ENCODE measurements at places on chromosomes 12 and 14. TPM values are rescaled to one million over a fixed set of nuclear protein-coding genes. Genes with fewer than 3 reads are reported as not detected.

- no peaks in the 10 kb centered on the region for H3K36me3 ChIP-seq
- H3K27me3 ChIP-seq: no peaks in the 10 kb centered on the region
Measured at GRCh38 chr14:69370061-69370460, 28.0 kb downstream of the ERH start.

- no peaks in the 10 kb centered on the region for H3K4me1 ChIP-seq
- no peak overlapping the region for H3K4me3 ChIP-seq
- H3K36me3 ChIP-seq: no peaks in the 10 kb centered on the region
- no peaks in the 10 kb centered on the region for H3K27me3 ChIP-seq
- DNase-seq: no peak
- no peak overlapping the region for H3K27ac ChIP-seq
Measured at GRCh38 chr12:107478881-107479280, 206.7 kb upstream of the PWP1 start.

DNA sequence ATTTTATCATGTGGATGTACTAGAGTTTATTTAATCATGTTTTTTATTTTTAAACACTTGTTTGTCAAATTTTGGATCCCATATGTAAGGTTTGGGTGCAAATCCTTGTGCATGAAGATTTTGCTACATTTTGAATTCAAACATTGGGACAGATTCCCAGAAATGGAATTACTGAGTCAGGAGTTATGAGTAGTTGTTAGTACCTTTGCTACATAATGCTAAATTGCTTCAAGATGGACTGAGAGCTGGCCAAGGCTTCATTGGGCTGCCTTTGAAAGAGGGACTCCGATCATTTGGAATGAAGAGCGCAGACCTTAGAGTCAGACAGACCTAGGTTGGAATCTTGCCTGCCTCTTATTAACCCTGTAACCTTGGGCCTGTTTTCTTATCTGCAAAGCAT, 154.9 kb upstream of the PWP1 start:
- H3K4me3 ChIP-seq: no peak overlapping the region
- no peaks in the 10 kb centered on the region for H3K36me3 ChIP-seq
- no peak overlapping the region for H3K27ac ChIP-seq

- no peaks in the 10 kb centered on the region for H3K4me1 ChIP-seq
- H3K27ac ChIP-seq: no peak overlapping the region
- H3K36me3 ChIP-seq: no peaks in the 10 kb centered on the region
- no peak overlapping the region for H3K4me3 ChIP-seq
- H3K27me3 ChIP-seq: peaks cover 5% of the 10 kb centered on the region
Measured at GRCh38 chr14:90194706-90195105, 61.6 kb upstream of the PSMC1 start.

DNA sequence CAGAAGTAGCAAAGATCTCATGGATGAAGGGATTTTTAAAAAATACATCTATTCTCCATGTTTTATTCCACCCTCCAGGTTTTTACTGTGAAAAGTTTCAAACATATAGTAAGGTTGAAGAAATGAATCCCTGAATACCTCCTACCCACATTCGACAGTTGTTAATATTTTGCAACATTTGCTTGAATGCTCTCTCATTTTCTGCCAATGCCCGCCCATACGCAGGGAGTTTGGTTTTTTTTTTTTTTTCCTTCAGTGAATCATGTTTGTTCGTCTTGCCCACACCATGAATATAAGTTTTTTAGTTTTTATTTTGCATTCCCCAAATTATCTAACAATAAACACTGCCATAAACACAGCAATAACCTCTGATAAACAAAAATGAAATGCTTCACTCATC, 82.9 kb downstream of the MAP1LC3B2 start:
- H3K27me3 ChIP-seq: no peaks in the 10 kb centered on the region
- no peaks in the 10 kb centered on the region for H3K4me1 ChIP-seq

GRCh38 chr12:31813305-31813704, 84.5 kb upstream of the AMN1 start:
- no peak for DNase-seq
- H3K4me1 ChIP-seq: no peaks in the 10 kb centered on the region
- no peaks in the 10 kb centered on the region for H3K36me3 ChIP-seq
- no peak overlapping the region for H3K4me3 ChIP-seq
- H3K27ac ChIP-seq: no peak overlapping the region

DNA sequence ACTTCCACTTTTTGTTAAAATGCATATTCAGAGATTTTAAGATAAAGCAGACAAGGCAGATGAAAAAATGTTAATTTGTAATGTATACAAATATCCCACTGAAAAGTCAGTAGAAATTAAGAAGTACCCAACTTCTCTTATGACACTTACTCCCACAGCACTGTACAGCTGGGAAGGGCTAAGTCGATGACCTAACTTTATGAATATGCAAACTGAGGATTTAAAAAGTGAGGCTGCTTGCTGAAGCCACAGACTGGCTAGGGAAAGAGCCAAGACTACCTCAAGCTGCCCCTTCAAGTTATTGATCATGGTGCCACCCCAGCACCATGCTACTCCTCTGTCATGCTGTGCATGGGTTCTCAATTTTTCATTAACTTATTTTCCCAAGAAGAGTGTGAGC, 17.0 kb downstream of the PPM1H start:
- no peak for DNase-seq
- H3K27ac ChIP-seq: no peak overlapping the region
- no peak overlapping the region for H3K4me3 ChIP-seq
- no peaks in the 10 kb centered on the region for H3K36me3 ChIP-seq

DNA sequence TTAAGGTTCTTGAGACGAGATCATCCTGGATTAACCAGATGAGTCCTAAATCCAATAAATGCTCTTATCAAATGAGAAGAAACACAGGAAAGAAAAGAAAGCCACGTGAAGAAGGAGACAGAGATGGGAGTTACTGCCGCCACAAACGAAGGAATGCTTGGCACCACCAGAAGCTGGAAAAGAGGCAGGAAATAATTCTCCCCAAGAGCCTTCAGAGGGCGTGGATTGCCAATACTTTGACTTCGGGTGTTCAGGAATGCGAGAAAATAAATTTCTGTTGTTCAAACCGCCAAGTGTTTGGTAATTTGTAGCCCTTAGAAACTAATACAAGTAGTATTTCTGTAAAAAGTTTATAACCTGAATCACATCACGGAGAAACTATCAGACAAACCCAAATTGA, 31.3 kb downstream of the ABCD2 start:
- no peak for DNase-seq
- H3K27me3 ChIP-seq: no peaks in the 10 kb centered on the region
- H3K4me3 ChIP-seq: no peak overlapping the region
- H3K4me1 ChIP-seq: no peaks in the 10 kb centered on the region
- no peak overlapping the region for H3K27ac ChIP-seq

GRCh38 chr12:114045349-114045748, 79.2 kb upstream of the RBM19 start:
- no peak overlapping the region for H3K4me3 ChIP-seq
- no peaks in the 10 kb centered on the region for H3K27me3 ChIP-seq
- no peak for DNase-seq

GRCh38 chr12:41530441-41530840, 342.3 kb downstream of the PDZRN4 start:
- H3K4me3 ChIP-seq: no peak overlapping the region
- H3K36me3 ChIP-seq: no peaks in the 10 kb centered on the region
- H3K27me3 ChIP-seq: no peaks in the 10 kb centered on the region
- no peaks in the 10 kb centered on the region for H3K4me1 ChIP-seq
- H3K27ac ChIP-seq: no peak overlapping the region
- DNase-seq: no peak

- peak overlapping the region; percentile 82 for H3K27ac ChIP-seq
- peaks cover 3% of the 10 kb centered on the region for H3K4me1 ChIP-seq
- no peaks in the 10 kb centered on the region for H3K36me3 ChIP-seq
- DNase-seq: peak; percentile 56
- H3K4me3 ChIP-seq: peak overlapping the region; percentile 19
- no peaks in the 10 kb centered on the region for H3K27me3 ChIP-seq
Measured at GRCh38 chr12:49232940-49233841, 31.7 kb upstream of the TUBA1C start.

DNA sequence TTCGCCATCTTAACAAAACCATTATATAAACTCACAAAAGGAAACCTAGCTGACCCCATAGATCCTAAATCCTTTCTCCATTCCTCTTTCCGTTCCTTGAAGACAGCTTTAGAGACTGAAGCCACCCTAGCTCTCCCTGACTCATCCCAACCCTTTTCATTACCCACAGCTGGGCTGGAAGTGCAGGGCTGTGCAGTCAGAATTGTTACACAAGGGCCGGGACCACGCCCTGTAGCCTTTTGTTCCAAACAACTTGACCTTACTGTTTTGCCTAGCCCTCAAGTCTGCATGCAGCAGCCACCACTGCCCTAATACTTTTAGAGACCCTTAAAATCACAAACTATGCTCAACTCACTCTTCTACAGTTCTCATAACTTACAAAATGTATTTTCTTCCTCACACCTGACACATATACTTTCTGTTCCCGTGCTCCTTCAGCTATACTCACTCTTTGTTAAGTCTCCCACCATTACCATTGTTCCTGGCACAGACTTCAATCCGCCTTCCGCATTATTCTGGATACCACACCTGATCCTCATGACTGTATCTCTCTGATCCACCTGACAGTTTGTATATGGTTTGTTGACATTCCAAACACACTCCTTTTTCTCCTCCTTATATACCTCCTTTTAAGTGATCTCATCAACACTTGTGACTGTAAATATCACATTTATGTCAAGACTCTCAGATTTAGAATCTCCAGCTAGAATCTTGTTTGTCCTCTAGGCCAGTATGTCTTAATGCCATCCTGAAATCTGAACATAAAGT, 208.7 kb downstream of the KITLG start:
- DNase-seq: peak; percentile 31
- H3K36me3 ChIP-seq: no peaks in the 10 kb centered on the region
- H3K27ac ChIP-seq: no peak overlapping the region
- H3K27me3 ChIP-seq: no peaks in the 10 kb centered on the region
- H3K4me3 ChIP-seq: no peak overlapping the region

DNA sequence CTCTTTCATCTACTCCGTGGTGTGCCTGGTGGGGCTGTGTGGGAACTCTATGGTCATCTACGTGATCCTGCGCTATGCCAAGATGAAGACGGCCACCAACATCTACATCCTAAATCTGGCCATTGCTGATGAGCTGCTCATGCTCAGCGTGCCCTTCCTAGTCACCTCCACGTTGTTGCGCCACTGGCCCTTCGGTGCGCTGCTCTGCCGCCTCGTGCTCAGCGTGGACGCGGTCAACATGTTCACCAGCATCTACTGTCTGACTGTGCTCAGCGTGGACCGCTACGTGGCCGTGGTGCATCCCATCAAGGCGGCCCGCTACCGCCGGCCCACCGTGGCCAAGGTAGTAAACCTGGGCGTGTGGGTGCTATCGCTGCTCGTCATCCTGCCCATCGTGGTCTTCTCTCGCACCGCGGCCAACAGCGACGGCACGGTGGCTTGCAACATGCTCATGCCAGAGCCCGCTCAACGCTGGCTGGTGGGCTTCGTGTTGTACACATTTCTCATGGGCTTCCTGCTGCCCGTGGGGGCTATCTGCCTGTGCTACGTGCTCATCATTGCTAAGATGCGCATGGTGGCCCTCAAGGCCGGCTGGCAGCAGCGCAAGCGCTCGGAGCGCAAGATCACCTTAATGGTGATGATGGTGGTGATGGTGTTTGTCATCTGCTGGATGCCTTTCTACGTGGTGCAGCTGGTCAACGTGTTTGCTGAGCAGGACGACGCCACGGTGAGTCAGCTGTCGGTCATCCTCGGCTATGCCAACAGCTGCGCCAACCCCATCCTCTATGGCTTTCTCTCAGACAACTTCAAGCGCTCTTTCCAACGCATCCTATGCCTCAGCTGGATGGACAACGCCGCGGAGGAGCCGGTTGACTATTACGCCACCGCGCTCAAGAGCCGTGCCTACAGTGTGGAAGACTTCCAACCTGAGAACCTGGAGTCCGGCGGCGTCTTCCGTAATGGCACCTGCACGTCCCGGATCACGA, 2.2 kb downstream of the SSTR1 start:
- H3K27ac ChIP-seq: no peak overlapping the region
- H3K4me3 ChIP-seq: peak overlapping the region; percentile 62
- peaks cover 18% of the 10 kb centered on the region for H3K27me3 ChIP-seq

- no peaks in the 10 kb centered on the region for H3K36me3 ChIP-seq
- H3K4me1 ChIP-seq: no peaks in the 10 kb centered on the region
- no peak overlapping the region for H3K27ac ChIP-seq
- no peaks in the 10 kb centered on the region for H3K27me3 ChIP-seq
Measured at GRCh38 chr12:100445081-100445481, 28.6 kb upstream of the NR1H4 start.

DNA sequence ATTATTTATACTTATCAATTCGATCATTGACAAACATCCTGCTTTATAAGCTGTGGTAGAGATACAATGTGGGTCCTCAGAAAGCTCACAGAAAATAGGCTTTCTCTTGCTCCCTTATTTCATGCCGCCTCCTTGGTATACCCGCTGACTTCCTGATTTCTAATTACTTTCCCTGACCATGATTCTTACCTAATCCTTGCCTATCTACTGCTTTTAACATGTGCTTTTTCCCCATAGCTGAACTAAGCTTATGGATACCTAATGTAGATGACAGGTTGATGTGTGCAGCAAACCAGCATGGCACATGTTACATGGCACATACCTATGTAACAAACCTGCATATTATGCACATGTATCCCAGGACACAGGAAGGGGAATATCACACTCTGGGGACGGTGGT, 65.1 kb downstream of the ITPR2 start:
- H3K4me3 ChIP-seq: no peak overlapping the region
- H3K36me3 ChIP-seq: no peaks in the 10 kb centered on the region
- no peaks in the 10 kb centered on the region for H3K27me3 ChIP-seq
- no peak overlapping the region for H3K27ac ChIP-seq

GRCh38 chr14:55980970-55981369, 137.2 kb upstream of the PELI2 start:
- H3K27me3 ChIP-seq: no peaks in the 10 kb centered on the region
- no peak overlapping the region for H3K27ac ChIP-seq
- no peak overlapping the region for H3K4me3 ChIP-seq
- no peaks in the 10 kb centered on the region for H3K4me1 ChIP-seq
- no peaks in the 10 kb centered on the region for H3K36me3 ChIP-seq

GRCh38 chr12:118645219-118645618, 268.9 kb downstream of the SUDS3 start:
- no peaks in the 10 kb centered on the region for H3K27me3 ChIP-seq
- no peak overlapping the region for H3K4me3 ChIP-seq
- no peaks in the 10 kb centered on the region for H3K36me3 ChIP-seq
- DNase-seq: no peak
- H3K27ac ChIP-seq: no peak overlapping the region

GRCh38 chr12:47731723-47732122, 6.4 kb upstream of the ENDOU start:
- no peak overlapping the region for H3K27ac ChIP-seq
- H3K4me3 ChIP-seq: no peak overlapping the region
- H3K27me3 ChIP-seq: no peaks in the 10 kb centered on the region
- H3K36me3 ChIP-seq: no peaks in the 10 kb centered on the region
- peaks cover 33% of the 10 kb centered on the region for H3K4me1 ChIP-seq

DNA sequence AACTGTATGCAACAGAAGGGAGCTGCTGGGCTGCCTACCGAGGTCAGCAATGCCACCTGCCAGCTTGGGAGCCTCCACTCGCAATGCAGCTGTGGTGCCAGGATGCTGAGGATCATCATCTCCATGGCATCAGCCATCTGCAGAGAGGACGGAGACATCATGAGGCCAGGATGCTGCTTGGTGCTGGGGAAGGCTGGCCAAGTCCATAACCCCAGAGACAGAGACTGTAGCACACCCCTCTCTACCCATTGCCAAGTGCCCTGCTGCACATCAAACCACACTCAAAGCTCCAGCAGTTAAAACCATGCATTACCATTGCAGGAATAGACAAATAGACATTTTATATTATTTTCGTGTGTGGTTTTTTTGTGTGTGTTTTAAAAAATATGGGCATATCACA, 43.5 kb downstream of the SVOP start:
- H3K27ac ChIP-seq: no peak overlapping the region
- DNase-seq: no peak
- no peak overlapping the region for H3K4me3 ChIP-seq
- peaks cover 2% of the 10 kb centered on the region for H3K27me3 ChIP-seq
- H3K36me3 ChIP-seq: no peaks in the 10 kb centered on the region

KLRD1 gene
- polyA plus RNA-seq: 0.13 TPM

GPR84 gene
- polyA plus RNA-seq: not detected

TSPAN9 gene
- polyA plus RNA-seq: 9.8 TPM

GLIPR1L1 gene
- not detected for polyA plus RNA-seq

ARHGEF25 gene
- polyA plus RNA-seq: 4.2 TPM

FAM181A gene
- polyA plus RNA-seq: 0.14 TPM

Data from psoas muscle (tissue), 8 donors.